ENCODE measurements at places on chromosomes 11 and 22.

DNA sequence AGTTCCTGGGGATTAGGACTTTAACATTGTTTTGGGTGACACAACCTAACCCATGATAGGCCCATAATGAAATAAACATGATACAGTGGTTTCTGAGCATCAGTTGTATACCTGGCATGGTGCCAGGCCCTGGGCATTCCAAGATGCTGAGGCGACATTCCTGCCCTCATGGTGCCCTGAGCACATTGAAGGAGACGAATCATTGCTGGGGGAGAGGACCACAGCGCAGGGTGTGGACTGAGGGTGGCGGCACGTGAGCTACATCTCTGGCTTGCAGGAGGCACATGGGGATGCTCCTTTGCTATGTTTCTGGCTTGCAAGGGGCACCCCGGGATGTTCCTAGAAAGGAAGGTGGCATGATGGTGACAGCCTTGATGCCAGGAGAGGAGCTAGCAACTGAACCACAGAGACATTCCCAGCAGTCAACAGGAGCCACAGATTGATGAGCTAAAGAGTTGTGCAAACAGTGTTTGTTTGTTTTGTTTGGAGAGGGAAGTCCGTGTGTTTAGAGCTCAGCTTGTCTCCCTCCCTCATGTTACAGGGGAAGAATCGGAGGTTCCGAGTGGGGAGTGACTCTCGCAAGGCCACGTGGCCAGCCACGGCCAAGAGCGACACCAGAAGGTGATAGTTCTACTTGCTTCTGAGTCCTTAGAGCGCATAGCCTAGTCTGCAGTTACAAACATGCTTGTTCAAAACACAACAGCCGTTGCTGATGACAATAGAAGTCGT lies 106.4 kb downstream of the MIAT start:
- DNase-seq, result no peak

DNA sequence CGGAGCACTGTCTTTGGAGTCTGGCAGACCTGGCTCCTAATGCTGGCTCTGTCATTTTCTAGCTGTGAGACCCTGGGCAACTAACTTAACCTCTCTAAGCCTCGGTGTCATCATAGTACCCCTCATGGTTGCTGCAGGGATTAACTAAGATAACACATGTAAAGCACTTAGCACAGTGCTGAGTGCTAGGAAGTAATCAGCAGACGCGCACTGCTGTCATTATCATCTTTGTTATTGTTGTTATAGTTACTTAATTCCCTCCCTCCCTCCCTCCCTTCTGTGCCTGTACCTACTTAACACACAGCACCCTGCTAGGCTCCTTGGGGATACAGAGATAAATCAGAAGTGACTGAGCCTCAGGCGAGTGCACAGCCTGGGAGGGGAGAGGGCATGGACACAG lies 104.7 kb upstream of the PITPNB start:
- no peak for DNase-seq

- no peak for DNase-seq
Observed at GRCh38 chr22:29302681-29303465, 3.6 kb upstream of the GAS2L1 start.

- no peak for DNase-seq
Observed at GRCh38 chr22:41905411-41906202, 9.3 kb downstream of the SHISA8 start.

DNA sequence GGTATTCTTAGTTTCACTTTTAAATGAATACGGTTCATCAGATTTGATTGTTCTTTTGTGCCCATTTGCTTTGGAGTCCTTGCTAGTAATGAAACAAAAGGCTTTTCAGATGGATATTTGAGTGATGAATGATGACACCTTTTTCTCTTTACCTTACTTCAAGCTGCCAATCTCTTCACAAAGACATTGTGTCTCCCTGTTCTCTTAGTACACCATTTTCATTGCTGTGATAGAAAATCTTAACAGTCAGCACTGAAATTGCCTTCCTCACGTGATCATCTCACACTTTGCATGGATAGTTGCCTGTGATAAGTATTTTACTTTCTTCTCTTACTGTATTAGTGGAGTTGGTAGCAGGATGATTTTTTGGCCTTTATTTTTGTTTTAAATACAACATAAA lies 396.6 kb downstream of the NELL1 start:
- no peak for DNase-seq

- DNase-seq, result peak; percentile 23
Observed at GRCh38 chr11:108025387-108026080, 16.8 kb downstream of the CUL5 start.

- no peak for DNase-seq
Observed at GRCh38 chr11:1396375-1396841, 6.7 kb downstream of the BRSK2 start.

DNA sequence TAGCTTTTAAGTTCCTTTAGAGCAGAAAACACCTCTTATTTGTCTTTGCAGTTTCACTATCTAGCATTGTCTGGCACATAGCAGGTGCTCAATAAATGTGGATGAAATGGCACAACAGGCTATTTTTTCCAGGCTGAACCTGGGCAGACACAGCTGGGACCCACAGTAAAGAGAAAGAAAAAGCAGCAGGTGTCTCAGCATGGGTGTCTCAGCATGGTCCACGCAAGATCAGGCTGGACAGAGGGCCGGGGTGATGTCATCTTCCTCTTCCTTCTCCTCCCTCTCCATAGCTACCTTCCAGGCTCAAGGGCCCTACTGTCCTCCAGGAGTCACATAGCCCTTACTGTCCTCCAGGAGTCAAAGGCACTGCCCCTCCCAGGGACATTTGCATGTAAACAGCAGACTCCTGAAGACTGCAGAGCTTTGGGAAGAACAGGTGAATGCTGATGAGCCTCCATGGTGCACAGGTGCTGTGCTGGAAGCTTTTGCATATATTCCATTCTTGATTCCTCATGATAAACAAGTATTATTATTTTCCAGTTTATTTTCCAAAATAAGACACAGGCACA lies 65.2 kb downstream of the DSCAML1 start:
- no peak for DNase-seq

GRCh38 chr11:68584097-68584496 lies 100.2 kb upstream of the GAL start:
- DNase-seq, result peak; percentile 30

DNA sequence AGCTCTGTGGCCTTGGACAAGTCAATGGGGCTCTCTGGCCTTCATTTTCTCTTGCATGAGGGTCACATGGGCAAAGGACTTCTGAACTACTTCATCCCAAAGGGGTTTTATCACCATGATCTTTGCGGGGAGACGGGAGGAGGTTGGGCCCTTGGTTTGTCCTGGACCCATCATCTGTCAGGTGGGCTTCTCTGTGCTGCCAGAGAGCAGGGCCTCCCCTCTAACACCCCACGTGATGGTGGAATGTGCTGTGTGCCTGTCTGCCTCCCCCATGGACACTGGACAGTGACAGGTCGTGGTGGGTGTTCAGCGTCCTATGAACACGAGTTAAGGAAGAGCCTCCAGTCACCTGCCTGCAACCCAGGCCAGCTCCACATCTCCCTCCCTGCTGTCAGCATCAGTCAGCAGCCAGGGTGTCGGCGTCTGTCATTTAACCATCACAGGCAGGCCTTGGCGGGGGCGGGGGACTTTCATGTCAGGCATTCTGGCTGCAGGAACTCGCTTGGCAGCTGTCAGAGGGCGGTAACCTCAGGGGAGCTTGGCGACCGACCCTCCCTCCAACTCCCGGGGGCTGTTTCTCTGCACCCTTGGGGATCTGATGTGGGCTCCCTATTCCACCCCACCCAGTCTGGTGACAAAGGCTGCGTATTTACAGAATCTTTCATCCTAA lies 2.6 kb upstream of the SUN2 start:
- DNase-seq, result peak; percentile 69

DNA sequence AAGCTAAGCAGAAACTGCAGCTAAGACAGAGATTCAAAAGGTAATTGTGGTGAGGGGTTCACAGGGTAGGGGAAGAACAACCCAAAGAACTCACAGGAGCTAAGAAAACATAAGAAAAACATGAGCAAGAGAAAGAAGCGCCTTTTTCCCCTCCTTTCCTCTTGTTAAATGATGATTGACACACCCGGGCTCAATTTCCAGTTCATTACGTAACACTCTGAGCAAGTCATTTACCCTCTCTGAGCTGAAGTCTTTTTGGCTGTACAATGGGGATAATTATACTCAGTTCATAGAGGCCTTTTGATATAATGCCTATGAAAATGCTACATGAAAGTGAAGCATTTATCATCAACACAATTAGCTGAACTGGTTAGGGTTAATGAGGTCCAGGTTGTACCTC lies 17.2 kb downstream of the LRP4 start:
- no peak for DNase-seq

- no peak for DNase-seq
Observed at GRCh38 chr22:46443850-46444389, 93.5 kb downstream of the CELSR1 start.

Measured in stimulated activated naive CD8-positive, alpha-beta T cell treated with anti-CD3 and anti-CD28 coated beads, Interleukin-15, amount 100 ng/mL, for 72 hours (primary cell).